ENCODE measurements at places on chromosomes 2 and 18.

GRCh38 chr2:115678129-115678528, 1235.7 kb downstream of the DPP10 start:
- DNase-seq = no peak

- no peak for DNase-seq
Observed at GRCh38 chr2:159026170-159026569, 57.7 kb downstream of the TANC1 start.

- no peak for DNase-seq
Observed at GRCh38 chr2:39733070-39733674, 45.9 kb downstream of the THUMPD2 start.

DNA sequence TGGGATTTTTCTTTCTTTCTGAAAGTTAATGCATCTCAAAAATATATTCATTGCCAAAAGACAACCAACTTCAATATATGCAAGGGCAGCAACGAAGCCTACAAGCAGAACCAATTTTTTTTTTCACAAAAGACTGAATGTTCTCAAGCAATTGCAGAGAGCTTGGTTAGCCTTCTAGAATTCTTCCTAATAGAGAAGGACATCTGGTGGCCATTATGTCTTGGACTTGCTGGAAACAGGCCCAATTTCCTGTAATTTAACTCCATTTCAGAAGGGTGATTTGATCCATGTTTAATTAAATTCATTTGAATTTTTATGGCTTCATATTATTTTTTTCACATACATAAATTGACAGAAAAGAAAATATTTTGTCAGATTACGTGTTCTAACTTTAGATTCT, 208.0 kb downstream of the TPGS2 start:
- no peak for DNase-seq

DNA sequence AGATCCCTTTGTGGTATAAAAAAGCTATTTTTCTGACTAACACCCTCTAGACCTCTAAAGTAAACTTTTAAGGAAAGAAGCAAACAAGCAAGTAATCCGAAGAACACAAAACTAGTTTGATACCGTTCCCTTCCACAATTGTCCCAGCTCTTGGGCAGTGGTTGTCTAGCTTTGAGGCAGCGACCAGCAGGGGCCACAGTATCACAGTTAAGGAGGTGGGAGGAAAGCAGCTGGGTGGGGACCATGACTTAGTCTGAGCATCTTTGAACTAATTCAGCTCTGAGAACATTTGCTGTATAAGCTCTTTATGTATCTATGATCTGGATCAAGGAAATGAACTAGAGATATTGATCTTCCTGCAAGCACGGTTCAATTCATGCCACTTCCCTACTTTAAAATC, 51.0 kb downstream of the SF3B1 start:
- no peak for DNase-seq

- no peak for DNase-seq
Observed at GRCh38 chr2:64371727-64372126, 82.2 kb upstream of the LGALSL start.

DNA sequence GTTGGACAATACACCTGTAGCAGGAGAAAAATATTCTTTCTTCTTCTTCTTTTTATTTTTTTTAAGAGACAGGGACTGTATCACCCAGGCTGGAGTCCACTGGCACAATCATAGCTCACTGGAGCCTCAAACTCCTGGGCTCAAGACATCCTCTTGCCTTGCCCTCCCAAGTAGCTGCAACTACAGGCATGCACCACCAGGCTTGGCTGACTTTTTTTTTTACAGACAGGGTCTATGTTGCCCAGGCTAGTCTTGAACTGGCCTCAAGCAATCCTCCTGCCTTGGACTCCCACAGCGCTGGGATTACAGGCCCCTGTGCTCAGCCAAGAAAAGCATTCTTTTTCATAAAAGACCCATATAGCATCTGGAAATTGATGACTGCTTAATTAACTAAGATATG, 17.1 kb upstream of the ARHGAP28 start:
- DNase-seq = no peak

DNA sequence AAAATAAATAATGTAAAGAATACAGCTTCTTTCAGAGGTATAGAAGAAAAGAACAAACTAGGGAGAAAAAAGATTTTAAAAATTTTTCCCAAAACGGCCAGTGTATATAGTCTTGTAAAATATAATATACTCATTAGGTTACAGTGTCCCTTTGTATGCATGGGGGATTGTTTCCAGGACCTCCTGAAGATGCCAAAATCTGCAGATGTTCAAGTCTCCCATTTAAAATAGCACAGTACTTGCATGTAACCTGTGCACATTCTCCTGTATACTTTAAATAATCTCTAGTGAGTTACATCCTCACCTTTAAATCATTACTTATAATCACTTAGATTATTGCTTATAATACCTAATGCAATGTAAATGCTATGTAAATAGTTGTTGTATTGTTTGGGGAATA, 80.6 kb upstream of the LRRTM4 start:
- no peak for DNase-seq

- DNase-seq = no peak
Observed at GRCh38 chr2:65213035-65213434, 14.6 kb upstream of the ACTR2 start.

DNA sequence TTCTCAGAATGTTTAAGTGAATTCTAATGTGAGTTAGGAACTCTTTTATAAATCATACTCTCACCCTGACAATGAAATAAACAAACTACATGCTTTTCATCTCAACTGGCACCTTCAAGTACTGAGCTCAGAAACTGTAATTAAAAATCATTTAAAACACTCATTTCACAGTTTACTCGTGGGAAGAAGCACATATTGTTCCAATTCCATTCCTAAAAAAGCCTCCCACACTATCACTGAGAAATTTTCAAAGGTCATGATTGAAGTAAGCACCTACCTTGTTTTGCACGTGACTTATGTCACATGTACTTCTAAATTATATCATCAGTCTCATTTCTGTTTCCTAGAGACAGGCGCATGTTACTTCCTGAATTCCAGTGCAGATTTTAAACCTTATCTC, 678.1 kb upstream of the SLC8A1 start:
- no peak for DNase-seq

GRCh38 chr18:14921547-14921946, 173.6 kb downstream of the ANKRD30B start:
- no peak for DNase-seq

GRCh38 chr2:45909677-45910191, 258.3 kb downstream of the PRKCE start:
- no peak for DNase-seq

GRCh38 chr2:229330952-229331351, 59.9 kb upstream of the PID1 start:
- DNase-seq = no peak

- no peak for DNase-seq
Observed at GRCh38 chr2:6917761-6918421, 679 bp downstream of the RNF144A start.

GRCh38 chr2:180985771-180986395, 5.5 kb downstream of the UBE2E3 start:
- DNase-seq = no peak

DNA sequence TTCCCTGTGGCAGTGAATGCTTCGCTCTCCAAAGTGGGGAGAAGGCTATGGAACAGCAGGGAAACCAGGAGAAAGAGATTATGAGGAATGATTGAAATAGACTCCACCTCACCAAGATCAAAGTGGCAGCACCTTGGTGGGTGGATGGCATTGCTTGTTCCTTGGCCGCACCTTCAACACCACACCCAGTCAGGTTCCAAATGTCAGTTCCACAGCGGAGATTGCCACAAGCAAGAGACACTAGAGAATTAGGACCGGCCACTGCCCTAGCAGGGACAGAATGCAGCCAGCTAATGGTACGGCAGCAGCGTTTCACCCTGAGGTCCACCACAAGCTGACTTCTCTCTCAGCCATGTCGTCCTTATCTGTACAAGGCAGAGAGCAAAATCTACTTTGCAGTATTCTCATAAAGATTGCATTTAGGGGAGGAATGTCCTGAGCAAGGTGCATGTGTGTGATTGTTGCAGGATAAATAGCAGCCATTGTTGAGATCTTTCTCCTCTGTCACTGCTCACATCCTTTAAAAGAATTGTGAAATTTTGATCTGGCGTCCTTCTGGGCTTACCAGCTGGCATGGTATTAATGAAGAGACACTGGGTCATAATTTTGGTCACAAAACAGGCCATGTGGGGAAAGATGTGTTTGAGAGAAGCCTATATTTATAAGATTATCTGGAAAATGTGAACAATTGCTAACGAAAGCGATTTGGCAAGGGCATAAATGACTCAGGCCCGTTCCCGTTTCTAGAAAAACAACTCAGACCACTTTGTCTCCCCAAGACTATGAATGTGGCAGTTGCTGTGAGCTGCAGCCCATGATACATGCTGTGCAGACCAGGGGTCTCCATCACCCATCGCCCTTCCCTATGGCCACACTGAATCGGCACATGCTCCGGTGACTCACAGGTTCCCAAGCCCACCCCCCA, 228.6 kb upstream of the ID2 start:
- no peak for DNase-seq

Data from AG04449 (cell line).